ENCODE measurements at places on chromosomes 2 and 18. TPM values are rescaled to one million over a fixed set of nuclear protein-coding genes. Genes with fewer than 3 reads are reported as not detected.

The AQP4 gene
- total RNA-seq = 12.7 TPM

The TLX2 gene
- not detected for total RNA-seq

- no peak overlapping the region for H3K4me3 ChIP-seq
- H3K36me3 ChIP-seq = peaks cover under 1% of the 10 kb centered on the region
- no peaks in the 10 kb centered on the region for H3K27me3 ChIP-seq
- no peak for DNase-seq
- H3K27ac ChIP-seq = no peak overlapping the region
Observed at GRCh38 chr2:32697156-32697555, 69.3 kb downstream of the TTC27 start.

DNA sequence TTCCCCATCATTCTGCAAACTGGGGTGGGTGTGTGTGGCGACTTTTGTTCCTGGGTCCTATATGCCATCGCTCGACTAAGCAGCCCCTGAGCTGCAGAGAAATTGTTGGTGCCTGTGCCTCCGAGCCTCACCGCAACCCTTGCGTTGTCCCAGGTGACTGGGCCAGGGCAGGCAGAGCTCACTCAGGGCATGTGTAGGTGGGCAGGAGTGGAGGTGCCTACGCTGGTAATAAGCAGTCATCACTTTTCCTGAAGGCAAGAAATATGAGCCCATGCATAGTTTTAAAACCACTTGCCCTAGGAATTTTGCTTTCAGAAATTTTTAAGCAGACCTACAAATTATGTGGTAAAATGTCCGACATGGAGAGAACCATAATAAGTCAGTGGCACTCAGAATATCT is 197.8 kb downstream of the SMAD7 start:
- peak; percentile 12 for DNase-seq
- H3K36me3 ChIP-seq = peaks cover 6% of the 10 kb centered on the region
- peaks cover 21% of the 10 kb centered on the region for H3K4me1 ChIP-seq

DNA sequence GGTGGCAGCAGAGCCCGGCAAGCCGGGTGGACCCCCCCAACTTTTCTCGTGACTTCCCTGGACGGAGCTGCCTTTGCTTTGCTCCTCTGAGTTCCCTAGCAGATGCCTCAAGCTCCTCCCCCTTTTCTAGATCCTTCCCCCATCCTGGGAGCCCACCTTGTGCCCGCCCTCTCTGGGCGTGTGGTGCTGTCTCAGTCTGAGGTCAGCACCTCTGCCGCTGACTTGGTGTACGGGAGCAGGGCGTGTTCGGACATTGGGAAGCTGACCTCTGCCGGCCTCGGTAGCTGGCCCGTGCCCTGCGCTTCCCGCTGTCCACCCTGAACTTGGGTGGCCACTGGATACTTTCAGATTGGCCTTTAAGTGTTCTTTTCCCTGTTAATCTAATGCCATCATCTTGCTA is 19.6 kb upstream of the ESPNL start:
- H3K4me3 ChIP-seq = no peak overlapping the region
- no peaks in the 10 kb centered on the region for H3K27me3 ChIP-seq
- no peaks in the 10 kb centered on the region for H3K4me1 ChIP-seq
- H3K36me3 ChIP-seq = peaks cover 28% of the 10 kb centered on the region

DNA sequence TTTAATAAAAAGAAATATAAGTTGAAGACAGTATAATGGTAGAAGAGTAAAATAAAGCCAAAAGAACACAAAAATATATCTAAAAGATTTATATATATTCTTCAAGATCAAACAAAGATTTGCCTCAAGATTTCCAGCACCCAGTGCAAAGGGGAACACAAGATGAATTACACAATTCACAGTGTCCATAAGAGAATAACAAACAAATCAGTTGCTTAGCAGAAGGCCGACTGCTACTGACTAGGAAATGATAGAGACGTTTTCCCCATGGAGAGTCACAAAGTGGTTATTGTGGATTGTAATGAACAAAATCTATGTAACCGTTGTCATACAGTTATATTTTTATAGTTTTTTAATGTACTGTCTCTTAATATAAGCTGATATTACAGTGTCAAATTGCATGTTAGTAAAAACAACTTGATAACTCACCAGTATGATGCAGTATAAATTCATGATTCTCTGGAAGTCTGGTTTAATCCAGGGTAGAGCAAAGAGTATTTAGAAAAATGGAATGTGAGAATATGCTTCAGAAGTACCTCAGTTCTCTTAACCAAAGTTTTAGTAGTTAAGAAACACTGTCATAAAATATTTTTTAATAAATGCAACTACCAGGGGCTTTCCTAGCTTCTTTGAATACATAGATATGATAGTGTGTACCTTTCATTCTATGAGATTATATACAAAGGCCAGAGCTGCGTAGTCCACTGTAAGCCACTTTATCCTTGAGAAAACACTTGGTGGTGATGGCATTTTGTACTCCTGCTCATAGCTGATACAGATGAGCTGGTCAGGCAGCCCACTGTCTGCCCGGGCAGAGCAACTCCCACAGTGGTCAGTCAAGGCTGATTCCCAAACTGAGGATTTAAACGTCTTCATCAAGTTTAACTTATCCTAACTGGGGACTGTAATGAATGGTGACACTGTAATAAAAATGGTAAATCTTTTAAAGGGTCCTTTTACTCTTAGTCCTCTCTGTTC is 180.5 kb upstream of the DTNA start:
- H3K36me3 ChIP-seq = no peaks in the 10 kb centered on the region
- no peak for DNase-seq
- peak overlapping the region; percentile 21 for H3K4me3 ChIP-seq
- peaks cover 25% of the 10 kb centered on the region for H3K4me1 ChIP-seq
